ENCODE measurements at places on chromosomes 3 and 15. TPM values are rescaled to one million over a fixed set of nuclear protein-coding genes. Genes with fewer than 3 reads are reported as not detected.

DNA sequence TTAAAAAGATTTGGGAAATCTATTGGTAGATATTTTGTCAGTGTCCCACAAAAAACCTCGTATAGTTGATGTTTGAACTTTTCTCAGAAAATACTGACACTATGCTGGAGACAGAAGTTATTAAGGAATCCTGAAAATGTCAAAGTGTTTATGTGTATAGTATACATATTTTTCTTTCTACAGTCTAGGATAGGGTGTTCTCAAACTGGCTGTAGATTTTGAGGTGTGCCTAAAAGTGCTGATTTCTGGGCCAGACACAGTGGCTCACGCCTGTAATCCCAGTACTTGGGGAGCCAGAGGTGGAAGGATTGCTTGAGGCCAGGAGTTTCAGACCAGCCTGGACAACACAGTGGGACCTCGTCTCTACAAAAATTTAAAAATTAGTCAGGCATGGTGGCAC lies 322.0 kb downstream of the NLGN1 start:
- H3K27me3 ChIP-seq = no peaks in the 10 kb centered on the region
- no peak for DNase-seq
- no peak overlapping the region for H3K4me3 ChIP-seq
- no peaks in the 10 kb centered on the region for H3K4me1 ChIP-seq

DNA sequence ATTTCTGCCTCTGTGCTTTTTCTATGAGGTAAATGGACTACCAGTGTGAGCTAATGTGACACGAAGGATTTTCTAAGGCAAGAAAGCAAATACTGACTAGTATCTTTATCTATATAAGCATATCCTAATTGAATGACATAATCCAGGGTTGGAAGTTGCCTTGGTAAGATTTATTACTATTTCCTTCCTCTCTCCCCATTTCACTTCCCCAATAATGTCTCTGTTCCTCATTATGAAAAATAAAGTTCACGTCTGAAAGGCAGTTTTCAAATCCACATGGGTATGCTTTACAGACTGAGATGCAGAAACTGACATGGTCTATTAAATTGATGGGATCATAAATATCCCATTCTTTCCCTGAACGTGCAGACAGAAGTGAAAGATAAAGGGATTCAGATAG lies 86.0 kb downstream of the DTWD1 start:
- no peak overlapping the region for H3K27ac ChIP-seq
- no peak overlapping the region for H3K4me3 ChIP-seq
- H3K4me1 ChIP-seq = no peaks in the 10 kb centered on the region
- no peaks in the 10 kb centered on the region for H3K27me3 ChIP-seq

- H3K27ac ChIP-seq = no peak overlapping the region
- no peaks in the 10 kb centered on the region for H3K36me3 ChIP-seq
- no peaks in the 10 kb centered on the region for H3K4me1 ChIP-seq
- DNase-seq = no peak
- no peaks in the 10 kb centered on the region for H3K27me3 ChIP-seq
- H3K4me3 ChIP-seq = no peak overlapping the region
Observed at GRCh38 chr3:112627919-112628466, 12.9 kb downstream of the CCDC80 start.

DNA sequence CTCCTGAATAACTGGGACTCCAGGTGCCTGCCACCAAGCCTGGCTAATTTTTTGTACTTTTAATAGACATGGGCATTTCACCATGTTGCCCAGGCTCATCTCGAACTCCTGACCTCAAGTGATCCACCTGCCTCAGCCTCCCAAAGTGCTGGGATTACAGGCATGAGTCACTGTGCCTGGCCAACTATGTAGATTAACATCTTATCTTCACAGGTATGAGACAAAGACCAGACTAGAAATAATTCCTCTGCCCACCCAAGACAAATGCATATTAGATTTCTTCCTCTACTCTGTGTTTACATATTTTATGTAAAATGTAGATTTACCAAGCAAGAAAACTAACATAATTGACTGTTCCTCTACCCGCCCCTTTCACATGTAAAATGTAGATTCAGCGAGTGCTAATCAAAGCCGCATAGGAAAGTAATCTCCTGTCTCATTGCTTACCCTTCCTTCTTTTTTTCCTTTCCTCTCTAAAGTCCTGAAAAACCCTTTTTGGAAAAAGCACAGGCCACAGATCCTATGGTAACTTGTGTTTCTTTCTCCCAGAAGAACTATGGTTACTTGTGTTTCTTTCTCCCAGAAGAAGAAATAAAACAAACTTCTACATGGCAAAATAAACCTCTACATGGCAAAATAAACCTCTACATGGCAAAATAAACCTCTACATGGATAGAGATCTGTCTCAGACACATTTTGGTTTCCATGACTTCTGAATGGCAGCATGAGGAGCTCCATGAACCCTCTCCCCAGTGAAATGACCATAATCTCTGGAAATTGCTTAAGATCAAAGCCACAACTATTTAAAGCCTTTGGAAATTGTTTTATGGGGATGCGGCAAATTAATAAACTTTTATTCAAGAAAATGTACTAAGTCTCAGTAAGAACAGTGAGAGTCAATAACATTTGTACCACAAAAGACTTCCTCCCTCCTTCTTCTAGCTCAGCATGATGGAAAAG lies 9.1 kb upstream of the ABHD2 start:
- no peak overlapping the region for H3K4me3 ChIP-seq
- H3K27ac ChIP-seq = no peak overlapping the region
- no peaks in the 10 kb centered on the region for H3K27me3 ChIP-seq
- no peaks in the 10 kb centered on the region for H3K4me1 ChIP-seq

Gene ACOX2
- total RNA-seq = 20.2 TPM

Gene ETV5
- 65.5 TPM for total RNA-seq

DNA sequence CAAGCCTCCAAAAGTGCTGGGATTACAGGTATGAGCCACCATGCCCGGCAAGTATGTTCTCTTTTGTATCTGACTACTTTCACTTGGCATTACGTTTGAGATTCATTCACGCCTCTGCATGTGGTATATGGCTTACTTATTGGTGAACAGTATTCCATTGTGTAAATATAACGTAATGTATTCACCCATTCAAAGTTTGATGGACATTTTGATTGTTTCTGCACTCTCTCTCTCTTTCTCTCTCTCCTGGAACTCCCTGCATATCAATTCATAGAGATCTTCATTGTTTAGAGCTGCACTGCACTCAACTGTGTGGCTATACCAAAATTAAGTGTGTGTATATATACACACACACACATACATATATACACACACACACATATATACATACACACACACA lies 30.4 kb downstream of the SPPL2A start:
- no peak for DNase-seq
- H3K4me3 ChIP-seq = no peak overlapping the region
- H3K36me3 ChIP-seq = peaks cover 98% of the 10 kb centered on the region
- no peak overlapping the region for H3K27ac ChIP-seq
- H3K4me1 ChIP-seq = no peaks in the 10 kb centered on the region

GRCh38 chr3:190076136-190076535 lies 44.6 kb downstream of the P3H2 start:
- no peak overlapping the region for H3K27ac ChIP-seq
- H3K27me3 ChIP-seq = no peaks in the 10 kb centered on the region
- H3K36me3 ChIP-seq = no peaks in the 10 kb centered on the region
- H3K4me1 ChIP-seq = peaks cover 20% of the 10 kb centered on the region
- no peak for DNase-seq
- no peak overlapping the region for H3K4me3 ChIP-seq

GRCh38 chr3:197050511-197050910 lies 20.9 kb upstream of the MELTF start:
- H3K4me1 ChIP-seq = no peaks in the 10 kb centered on the region
- H3K27me3 ChIP-seq = no peaks in the 10 kb centered on the region
- no peak overlapping the region for H3K4me3 ChIP-seq
- peaks cover 67% of the 10 kb centered on the region for H3K36me3 ChIP-seq
- H3K27ac ChIP-seq = no peak overlapping the region

Gene LYZL4
- not detected for total RNA-seq

GRCh38 chr3:39806820-39807219 lies 2.6 kb upstream of the MYRIP start:
- H3K27ac ChIP-seq = no peak overlapping the region
- peaks cover 15% of the 10 kb centered on the region for H3K4me1 ChIP-seq
- no peak overlapping the region for H3K4me3 ChIP-seq
- peaks cover 33% of the 10 kb centered on the region for H3K27me3 ChIP-seq
- H3K36me3 ChIP-seq = no peaks in the 10 kb centered on the region

Gene GOLGA8G
- not detected for total RNA-seq

- H3K4me1 ChIP-seq = no peaks in the 10 kb centered on the region
- H3K27ac ChIP-seq = no peak overlapping the region
- DNase-seq = no peak
Observed at GRCh38 chr3:138426211-138426610, 8.2 kb upstream of the ESYT3 start.

Gene CNTN3
- 1.9 TPM for total RNA-seq

Gene OXTR
- 0.50 TPM for total RNA-seq

Measured in lower lobe of right lung (tissue), 2 donors.